Cortex of kidney (tissue), 1 donor: ENCODE measurements at places on chromosomes 5 and 9.

DNA sequence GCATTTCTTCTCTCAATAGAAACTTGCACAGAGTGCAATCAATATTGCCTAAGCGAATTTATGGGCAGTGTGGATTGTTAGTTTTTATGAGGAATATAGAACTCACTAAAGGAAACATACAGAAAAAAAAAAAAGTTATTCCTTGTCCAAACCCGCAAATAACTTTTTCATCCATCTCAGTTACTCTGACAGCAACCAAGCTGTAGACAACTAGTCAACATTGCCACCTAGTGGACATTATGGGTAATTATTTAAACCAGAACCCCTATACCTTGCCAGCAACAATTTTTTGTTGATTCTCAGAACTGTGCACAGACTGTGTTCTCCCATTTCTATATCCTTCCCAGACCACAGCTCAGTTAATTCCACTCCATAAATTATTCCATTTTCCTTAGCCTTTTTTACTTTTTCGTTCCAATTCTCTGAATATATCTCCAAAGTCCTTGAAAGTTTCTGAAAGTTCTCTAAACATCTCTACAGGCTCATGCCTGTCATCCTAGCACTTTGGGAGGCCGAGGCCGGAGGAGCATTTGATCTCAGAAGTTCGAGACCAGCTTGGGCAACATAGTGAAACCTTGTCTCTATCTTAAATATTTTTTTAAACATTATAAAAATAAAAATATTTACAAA, 2.6 kb upstream of the AFAP1L1 start:
- DNase-seq, result no peak

GRCh38 chr9:127762111-127762676, 16.3 kb downstream of the SH2D3C start:
- no peak for DNase-seq

DNA sequence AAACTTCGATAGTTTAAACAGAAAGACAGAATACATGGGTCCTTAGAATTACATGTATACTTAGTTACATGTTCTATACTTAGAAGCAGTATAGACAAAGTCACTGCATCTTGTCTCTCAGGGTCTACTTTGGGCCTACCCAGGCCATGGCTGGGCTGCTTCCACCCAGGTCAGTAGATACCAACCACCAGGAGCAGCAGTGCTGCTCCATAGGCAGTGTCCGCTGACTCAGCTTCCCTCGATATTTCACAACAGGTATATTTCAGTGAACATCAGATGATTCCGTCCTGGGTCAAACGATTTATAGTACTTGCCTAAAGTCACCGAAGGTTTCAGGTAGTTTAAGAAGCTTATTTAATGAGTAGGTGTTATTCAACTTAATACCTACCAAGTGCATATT, 18.0 kb downstream of the IARS1 start:
- DNase-seq, result no peak

DNA sequence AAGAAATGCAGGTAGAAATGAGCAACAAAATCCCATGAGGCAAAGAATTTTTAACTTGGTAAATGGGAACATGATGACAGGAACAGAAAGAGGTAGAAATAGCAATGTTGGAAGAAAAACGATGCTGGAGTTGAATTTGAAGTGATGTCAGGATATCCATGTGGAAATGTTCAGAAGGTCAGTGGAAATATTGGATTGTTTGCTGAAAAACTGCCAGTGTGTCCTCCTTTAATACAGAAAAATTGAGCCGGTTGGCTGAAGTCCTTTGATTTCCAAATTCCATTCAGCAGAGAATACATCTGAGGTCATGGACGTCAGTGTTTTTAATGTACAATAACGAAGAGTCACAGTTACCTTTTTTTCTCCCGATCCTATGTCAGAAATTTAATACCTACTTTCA, 110.0 kb upstream of the DMAC1 start:
- no peak for DNase-seq

DNA sequence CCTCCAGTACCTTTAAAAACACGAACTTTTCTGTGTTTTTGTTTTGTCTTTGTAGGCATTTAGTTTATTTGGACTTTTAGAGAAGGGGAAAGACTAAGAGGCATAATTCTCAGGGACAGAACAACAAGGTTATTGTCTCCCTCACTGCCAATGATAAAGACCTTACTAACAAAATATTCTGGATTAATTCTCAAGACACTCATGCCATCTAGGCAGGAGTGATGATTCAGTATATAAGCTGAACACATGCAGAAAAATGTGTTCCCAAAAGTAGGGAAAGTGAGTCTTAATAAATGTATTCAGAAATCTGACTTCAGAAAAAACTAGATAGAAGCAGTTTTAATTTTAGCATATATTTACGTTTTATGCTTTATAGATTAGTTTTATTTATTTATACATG, 17.4 kb upstream of the ASPN start:
- DNase-seq, result no peak

DNA sequence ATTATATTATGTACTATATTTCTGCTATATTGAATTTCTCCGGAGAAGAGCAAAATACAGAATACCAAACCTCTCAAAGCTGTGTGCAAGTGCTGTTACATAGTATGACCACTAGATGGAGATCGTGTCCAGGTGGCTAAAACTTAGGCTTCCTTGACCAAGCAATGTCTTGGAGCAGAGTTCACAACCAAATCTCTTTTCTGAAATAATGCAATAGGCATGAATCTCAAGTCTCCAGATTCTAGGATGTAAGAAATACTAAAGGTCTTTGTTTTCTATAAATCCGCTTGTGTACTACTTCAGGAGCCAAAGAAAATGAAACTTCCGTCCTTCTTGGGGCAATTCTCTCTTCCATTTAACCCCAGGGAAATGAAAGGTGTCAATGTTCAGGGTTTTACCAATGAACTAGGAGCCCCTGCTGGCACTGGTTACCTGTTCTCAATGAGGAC, 181.5 kb upstream of the RAI14 start:
- DNase-seq, result no peak

DNA sequence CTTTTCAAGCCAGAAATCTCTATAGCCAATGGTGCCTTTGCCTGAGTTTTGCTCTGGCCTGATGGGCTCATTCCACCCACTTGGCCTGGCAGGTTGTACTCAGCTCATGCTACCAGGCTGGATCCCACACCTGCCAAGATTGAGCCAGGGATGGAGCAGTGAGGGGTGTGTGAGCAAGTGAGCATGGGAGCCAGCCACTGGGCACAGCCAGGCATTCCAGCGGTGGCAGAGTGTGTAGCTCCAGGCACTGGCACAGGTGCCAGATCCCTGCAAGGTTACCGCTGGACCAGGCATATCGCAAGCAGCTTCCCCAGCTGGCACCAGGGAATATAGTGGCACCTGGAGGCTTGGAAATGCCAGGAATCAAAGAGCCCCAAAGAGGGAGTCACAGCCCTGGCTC, 2395.6 kb upstream of the C9orf72 start:
- no peak for DNase-seq

- DNase-seq, result no peak
Observed at GRCh38 chr5:102958481-102959011, 161.4 kb downstream of the GIN1 start.

GRCh38 chr9:110148384-110148783, 59.6 kb downstream of the C9orf152 start:
- no peak for DNase-seq

- DNase-seq, result no peak
Observed at GRCh38 chr5:180141068-180141660, 67.8 kb downstream of the RASGEF1C start.

DNA sequence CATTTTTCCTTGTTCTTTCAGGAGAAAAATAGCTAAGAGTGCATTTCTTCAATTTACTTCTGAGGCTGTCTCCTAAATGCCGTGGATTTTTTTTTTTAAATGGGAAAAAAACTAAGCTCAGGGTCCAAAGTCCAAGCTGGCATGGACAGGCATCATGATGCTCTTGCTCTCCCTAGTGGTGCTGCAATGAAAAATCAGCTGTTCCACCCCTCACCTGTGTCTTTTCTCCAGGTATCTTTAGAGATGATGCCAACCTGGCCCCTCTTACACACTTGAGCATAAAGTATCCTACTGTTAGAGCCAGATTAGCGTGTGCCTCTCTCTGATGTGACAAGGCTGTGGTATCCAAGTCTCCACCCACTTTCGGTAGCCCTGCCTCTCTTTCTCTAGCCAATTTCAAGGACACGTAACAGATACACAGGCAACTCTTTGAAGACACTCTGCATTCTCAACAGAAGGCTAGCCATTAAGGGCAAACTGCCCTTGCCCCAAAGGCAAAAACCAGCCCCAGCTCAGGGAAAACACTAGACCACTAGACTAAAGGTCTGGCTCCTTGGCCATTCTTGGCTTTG, 208.8 kb downstream of the SAXO1 start:
- DNase-seq, result no peak

GRCh38 chr5:141615991-141616720, 2.6 kb downstream of the DIAPH1 start:
- no peak for DNase-seq

DNA sequence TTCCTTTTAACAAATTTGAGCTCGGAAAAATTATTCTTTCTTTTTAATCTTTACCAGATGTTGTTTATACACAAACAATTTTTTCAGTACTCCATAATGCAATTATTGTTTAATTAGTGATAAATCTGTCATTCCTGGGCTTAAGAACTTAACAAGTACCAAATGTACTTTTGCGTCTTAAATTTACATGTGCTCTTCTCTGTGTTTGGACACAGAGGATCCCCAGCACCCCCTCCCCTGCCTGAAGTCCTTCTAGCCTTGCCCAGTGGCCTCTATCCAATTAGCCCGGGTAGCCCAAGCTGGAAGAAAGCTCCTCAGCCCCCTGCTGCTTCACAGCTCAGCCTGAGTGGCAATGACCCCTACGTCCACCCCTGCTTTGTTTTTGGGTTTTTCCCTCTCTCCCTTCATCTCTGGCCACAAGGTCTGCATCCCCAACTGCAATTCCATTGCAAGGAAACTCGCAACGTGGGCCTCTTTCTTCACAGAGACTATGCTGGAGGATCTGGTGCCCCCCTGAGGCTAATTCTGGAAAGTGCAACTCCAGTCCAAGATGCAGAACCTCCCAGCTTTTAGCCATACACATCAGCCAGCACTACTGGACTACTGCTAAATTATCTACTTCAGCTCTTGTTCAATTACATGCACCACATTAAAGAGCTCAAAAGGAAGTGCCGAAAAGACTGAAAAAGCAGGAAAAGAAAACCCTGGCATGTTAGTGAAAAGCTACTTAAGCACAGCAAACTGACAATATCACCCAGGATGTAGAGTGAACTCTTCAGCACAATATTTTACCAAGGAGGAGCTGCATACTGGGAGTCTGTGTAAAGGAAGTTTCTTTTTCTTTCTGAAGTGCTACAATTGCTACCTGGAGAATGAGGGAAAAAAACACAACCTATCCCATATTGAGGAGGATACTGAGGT, 186.2 kb downstream of the FANCC start:
- no peak for DNase-seq

GRCh38 chr5:139513852-139514485, 31.4 kb upstream of the STING1 start:
- no peak for DNase-seq

- DNase-seq, result no peak
Observed at GRCh38 chr9:23682891-23683431, 143.1 kb downstream of the ELAVL2 start.

GRCh38 chr5:134132372-134133187, 18.1 kb downstream of the TCF7 start:
- no peak for DNase-seq

DNA sequence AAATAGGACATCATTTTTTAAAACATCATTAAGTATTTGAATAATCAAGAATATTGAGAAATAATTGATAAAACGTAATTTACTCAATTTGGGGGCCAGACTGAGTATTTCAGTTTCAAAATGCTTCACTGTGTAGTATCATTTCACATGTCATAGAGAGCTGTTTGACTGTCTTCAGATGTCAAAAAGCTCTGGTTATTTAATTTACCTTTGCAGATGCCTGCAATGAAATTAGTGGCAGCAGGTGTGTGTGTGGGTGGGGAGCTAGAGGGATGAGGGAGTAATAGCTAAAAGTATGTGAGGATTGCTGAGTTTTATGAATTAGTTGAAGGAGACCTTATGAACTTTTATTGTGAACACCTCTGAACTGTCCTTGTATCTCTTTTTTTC, 567.2 kb upstream of the MEF2C start:
- no peak for DNase-seq

GRCh38 chr9:121860213-121860612, 208.8 kb downstream of the DAB2IP start:
- DNase-seq, result no peak

DNA sequence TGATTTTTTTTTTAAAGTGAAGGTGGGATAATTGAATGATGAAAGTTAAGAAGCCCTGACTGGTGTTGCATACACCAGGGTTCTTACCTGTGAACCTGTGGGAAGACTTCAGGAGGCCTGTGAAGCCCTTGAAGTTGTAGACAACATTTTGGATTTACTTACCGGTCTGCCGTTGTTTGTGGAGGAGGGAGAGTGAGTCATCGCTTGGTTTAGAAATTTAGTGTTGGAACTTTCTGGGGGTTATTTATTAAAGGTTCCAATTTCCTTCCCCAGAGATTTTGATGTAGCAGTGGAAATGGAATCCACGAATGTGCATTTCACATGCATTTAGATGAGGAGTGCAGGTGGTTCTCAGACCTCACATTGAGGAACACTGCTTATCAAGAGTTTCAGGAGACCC, 49.6 kb downstream of the ARHGAP26 start:
- no peak for DNase-seq

- no peak for DNase-seq
Observed at GRCh38 chr9:19492775-19493173, 84.0 kb downstream of the ACER2 start.

GRCh38 chr5:55600497-55601203, 65.9 kb upstream of the PLPP1 start:
- no peak for DNase-seq

GRCh38 chr5:59685793-59686192, 207.7 kb downstream of the PDE4D start:
- DNase-seq, result no peak

DNA sequence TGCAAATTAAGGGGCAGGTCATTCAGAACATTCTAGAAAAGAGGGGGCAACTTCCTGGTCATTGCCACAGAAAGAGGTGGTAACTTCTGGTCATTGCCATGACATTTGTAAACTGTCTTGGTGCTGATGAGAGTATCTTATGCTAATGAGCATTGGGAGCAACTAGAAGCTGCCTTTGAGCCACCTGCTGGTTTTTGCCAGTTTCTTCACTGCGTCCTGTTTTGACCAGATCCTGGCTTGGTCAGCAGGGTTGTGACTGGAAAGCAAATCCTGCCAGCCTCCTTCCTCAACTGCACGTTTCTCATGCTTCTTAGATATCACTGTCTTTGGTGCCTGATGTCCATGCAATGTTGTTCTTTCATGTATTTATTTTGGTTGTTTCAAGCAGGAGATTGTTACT, 53.2 kb upstream of the SPATA31C2 start:
- DNase-seq, result no peak

- no peak for DNase-seq
Observed at GRCh38 chr9:78831726-78832125, 534.8 kb downstream of the PSAT1 start.

GRCh38 chr5:178338126-178338749, 105.6 kb upstream of the PHYKPL start:
- no peak for DNase-seq

DNA sequence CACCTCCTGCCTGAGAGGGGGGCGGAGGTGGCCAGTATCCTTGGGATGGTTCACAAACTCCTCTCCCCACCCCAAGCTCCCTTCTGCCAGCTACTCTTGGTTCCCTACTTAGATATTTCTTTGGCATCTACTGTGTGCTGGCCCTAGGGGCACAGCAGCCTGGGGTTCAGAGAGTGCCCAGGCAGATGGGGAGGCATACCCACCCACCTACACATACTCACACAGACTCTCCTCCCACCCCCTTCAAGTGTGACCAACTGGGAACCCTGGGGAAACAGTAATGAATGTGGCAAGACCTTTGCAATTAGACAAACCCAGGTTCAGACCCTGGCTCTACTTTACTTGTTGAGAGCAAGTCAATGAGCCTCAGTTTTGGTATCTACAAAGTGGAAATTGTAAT, 44.4 kb upstream of the PSD2 start:
- no peak for DNase-seq
